GM13977 (cell line): ENCODE measurements at places on chromosomes 11 and 22.

DNA sequence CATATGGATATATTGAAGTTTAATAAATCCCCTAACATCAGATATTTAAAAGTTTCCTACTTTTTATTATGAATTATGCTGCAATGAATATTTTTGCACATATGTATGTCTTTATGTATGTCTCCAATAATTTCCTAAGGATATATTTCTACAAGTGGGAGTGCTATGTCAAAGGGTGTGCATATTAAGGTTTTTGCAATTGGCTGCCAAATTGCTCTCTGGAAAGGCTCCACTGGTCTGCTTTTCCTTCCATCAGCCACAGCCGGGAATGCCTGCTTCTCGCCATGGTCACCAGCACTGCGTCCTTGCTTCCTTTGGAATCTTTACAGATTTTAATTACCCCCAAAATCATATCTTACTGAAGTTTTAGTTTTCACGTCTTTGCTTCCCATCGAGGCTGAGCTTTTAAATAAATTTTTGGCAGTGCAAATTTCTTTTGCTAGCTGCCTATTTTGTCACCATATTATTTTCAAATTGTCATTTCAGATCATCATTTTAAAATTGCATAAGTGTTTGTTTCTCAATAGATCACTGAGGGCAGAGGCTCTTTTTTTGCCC lies 221.7 kb downstream of the SNX19 start:
- no peak for DNase-seq

GRCh38 chr11:84165139-84165538 lies 879.0 kb upstream of the CCDC90B start:
- no peak for DNase-seq

GRCh38 chr11:77038825-77039326 lies 4.7 kb downstream of the B3GNT6 start:
- DNase-seq, result peak; percentile 40

DNA sequence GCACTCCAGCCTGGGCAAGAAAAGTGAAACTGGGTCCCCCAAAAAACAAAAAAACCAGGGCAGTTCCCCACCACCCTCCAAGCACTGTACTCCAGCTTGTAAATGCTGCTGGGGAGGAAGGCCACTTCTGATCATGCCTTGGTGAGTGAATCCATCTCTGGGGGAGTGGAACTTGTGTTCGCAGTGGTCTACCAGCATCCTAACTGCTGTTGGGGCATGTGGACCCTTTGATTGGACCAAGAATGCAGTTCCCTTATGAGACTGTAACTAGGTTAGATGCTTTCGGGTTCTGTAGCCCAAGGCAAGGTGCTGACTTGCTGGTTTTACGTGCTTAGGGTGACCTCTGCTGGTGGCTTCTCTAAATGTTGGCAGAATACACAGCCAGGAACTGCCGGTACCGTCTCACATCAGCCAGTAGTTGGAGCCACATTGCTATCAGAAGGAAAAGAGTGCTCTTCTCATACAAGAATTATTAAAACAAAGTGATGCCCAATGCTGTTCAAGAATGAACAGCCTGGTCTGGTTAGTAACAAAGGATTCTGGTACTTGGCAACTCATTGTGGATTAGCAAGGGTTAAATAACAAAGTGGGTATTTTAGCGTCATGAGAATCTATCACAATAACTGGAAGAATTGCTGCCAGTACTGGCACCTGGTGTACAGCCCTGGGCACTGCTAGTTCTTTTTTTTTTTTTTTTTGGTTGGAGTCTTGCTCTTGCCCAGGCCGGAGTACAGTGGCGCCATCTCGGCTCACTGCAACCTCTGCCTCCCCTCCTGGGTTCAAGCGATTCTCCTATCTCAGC lies 13.0 kb downstream of the EIF1AD start:
- peak; percentile 92 for DNase-seq

- DNase-seq, result no peak
Observed at GRCh38 chr11:93196816-93197379, 893 bp downstream of the SLC36A4 start.

DNA sequence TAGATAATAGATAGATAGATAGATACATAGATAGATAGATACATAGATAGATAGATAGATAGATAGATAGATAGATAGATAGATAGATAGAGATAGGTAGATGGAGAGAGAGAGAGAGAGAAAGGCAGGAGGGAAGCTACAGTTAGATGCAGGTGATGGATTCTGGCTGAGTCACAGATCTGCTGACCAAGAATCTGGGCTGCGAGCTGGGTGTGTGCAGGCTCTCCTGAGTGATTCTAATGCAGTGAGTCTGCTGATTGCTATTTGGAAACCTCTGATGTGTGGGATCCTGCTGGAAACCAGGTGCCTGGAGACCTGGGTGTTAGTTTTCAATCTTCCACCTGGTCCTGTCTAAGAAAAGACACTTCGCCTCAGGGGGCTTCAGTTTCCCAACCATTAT lies 1441.8 kb downstream of the TBC1D22A start:
- DNase-seq, result no peak

- no peak for DNase-seq
Observed at GRCh38 chr22:31127181-31127772, 4.5 kb downstream of the INPP5J start.

DNA sequence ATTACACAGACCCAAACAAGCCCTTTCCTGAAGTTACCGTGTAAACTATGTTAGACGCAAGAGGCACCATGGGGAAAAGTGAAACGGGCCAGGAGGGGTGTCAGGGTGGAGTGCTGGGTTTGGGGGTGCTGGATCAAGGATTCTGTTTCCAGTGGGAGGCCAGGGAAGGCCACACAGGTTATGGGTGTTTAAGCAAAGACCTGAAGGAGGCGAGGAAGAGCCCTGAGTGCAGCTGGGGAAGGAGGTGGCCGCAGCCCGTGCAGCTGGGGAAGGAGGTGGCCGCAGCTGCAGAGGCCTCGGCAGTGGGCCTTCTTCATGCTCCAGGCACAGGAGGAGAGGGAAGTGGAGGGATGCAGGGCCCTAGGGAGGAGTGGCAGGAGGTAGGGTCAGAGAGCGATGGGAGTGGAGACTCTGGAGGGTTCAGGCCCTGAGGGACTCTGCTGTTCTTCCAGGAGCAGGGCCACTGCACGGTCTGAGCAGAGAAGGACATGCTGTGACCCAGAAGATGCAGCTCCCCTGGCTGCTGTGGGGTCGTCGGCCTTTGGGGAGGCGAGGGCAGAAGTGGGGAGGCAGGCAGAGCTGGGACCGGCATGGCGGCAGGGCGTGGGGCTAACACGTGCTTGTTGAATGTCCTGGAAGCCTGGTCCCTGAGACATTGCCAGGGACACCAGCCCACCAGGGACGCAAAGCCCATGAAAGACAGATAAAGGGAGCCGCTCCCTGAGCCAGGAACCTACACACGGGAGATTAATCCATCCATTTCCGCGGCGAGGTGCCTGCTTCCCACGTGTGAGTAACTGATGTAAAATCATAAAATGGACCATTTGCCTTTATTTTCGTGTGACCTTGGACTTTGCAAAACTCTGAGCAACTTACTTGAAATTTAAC lies 1049.1 kb downstream of the BRD1 start:
- DNase-seq, result no peak

GRCh38 chr11:117891362-117891761 lies 14.9 kb upstream of the FXYD6 start:
- DNase-seq, result no peak

DNA sequence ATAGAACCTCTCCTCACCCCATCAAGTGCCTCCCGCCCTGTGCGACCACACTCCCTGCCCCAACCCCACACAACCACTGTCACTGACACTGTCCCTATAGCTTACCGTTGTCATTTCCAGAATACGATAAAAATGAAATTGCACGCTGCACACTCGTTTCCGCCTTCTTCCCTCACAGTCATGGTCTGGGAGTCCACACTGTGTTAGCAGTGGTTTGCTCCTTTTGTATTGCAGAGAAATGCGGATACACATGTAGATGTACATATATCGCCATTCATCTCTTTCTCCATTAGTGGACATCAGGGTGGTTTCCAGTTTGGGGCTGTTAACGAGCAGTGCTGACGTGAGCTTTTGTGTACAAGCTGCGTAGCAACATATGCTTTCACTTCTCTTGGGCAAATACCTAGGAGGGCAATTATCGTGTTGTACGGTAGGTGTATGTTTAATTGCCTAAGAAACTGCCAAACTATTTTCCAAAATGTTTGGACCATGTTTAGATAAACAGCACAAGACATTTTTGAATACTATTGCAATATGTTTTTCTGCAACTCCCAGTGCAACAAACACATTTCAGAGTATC lies 59.2 kb upstream of the CD5 start:
- no peak for DNase-seq

GRCh38 chr11:13073119-13073981 lies 64.2 kb downstream of the RASSF10 start:
- DNase-seq, result no peak

DNA sequence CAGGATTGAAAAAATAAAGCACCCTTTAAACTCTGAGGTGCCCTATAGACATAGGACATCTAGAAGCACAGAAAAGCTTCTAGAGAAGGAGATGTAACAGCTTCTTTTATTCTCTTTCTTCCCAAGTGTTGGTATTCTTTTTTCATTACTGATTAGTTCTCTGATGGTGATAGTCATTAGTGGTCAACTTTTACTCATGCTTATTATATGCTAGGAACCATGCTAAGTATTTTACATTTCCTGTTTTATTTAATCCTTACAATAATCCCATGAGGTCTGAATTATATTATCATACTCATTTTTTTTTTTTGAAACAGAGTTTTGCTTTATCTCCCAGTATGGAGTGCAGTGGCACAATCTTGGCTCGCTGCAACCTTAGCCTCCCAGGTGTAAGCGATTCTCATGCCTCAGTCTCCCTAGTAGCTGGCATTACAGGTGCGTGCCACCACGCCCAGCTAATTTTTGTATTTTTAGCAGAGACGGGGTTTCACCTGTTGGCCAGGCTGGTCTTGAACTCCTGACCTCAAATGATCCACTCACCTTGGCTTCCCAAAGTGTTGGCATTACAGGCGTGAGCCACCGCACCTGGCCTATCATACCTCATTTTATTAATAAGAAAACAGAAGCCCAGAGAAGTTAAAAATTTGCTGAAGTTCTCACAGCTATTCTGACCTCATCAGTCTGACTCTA lies 3.0 kb downstream of the C11orf52 start:
- DNase-seq, result no peak

DNA sequence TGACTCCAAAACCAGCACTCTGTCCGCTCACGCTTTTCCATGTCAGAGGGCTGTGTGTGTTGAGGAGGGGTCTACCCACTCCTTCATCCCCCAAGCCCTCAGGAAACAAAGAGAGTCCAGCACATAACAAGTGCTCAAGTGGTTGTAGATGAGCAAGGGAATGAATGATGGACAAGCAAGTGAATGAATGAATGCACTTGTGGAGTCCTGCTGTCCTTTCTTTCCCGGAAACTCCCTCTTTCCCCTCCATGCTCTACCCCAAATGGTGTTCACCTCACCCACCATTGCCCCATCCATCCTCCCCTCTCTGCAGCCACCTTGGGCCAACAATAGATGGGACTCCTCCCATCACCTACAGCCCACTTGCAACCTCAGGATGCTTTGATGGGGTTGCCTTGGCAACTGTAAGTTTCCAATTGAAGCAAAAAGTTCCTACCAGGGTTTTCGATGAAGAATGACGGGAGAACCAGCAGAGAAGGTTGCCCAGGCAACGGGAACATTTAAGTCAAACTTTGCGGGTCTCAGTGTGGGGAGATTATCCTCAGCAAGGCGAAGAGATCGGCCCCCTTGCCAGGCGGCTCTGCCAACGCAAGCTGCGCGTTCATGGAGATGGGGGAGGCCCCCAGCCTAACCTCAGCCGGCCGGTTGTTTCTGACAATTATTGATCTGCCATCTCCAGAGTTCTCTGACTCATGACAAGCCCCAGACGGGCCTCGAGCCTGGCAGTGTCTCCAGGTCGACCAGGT lies 51.1 kb downstream of the MCM5 start:
- no peak for DNase-seq

GRCh38 chr11:69637941-69638871 lies 2.8 kb upstream of the CCND1 start:
- DNase-seq, result peak; percentile 64

- no peak for DNase-seq
Observed at GRCh38 chr11:2380807-2381350, 3.8 kb downstream of the CD81 start.

- no peak for DNase-seq
Observed at GRCh38 chr11:35746356-35747153, 84.0 kb downstream of the TRIM44 start.

DNA sequence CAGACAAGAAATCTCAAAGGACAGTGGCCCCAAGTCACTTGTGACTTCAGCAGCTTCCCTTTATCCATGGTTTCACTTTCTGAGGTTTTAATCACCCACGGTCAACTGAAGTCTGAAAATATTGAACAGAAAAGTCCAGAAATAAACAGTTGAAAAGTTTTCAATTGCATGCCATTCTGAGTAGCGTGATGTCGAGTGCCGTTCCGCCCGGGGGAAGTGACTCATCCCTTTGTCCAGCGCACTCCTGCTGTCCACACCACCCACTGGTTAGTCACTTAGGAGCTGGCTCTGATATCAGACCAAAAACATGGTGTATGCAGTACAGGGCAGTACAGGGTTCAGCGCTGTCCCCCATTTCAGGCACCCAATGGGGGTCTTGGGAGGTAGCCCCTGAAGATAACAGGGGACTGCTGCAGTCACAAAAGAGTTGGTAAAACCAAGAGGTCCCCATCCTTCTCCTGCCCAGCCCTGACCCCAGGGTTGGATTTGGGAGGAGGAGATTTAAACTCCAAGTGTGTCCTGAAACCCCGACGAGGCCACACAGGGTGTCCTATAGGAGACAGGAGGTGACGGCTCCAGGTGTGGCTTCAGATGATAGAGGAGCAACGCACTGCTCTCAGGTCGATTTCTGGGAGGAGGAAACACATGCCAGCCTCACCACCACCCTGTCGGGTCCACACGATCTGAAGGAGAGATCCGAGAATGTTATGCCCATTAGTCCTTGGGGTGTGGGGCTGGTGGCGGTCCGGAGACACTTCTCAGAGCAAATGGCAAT lies 390.1 kb downstream of the CTTN start:
- DNase-seq, result no peak

DNA sequence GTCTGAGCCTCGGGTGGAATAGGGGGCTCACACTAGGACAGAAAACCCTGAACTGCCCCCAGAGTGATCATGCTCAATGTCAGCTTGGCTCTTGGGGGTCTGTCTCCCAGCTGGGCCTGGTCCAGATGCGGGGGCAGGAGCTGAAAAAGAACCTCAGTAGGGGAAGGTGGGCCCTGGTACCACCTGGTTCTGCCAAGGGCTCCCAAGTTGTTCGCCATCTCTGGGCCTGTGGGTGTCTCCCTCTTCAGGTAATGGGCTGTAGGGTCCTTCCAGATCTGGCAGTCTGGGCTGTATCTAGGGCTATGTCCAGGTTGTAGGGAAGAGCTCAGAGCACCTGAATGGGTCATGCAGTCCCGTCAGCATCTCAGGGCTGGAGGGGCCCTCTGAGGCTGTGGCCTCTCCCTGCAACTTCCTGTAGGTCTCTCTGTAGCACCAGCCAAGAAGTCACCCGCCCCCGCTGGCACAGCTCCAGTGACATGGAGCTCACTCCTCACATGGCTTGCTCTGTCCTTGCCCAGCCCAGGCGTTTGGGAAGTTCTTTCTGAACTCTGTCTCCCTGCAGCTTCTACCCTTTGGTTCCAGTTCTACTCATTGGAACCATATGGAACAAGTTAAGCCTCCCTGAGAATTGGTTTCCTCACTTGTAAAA lies 33.0 kb upstream of the SOX10 start:
- DNase-seq, result no peak

- DNase-seq, result no peak
Observed at GRCh38 chr11:86106916-86107315, 38.0 kb upstream of the PICALM start.
